ENCODE measurements at places on chromosomes 2 and 18.

DNA sequence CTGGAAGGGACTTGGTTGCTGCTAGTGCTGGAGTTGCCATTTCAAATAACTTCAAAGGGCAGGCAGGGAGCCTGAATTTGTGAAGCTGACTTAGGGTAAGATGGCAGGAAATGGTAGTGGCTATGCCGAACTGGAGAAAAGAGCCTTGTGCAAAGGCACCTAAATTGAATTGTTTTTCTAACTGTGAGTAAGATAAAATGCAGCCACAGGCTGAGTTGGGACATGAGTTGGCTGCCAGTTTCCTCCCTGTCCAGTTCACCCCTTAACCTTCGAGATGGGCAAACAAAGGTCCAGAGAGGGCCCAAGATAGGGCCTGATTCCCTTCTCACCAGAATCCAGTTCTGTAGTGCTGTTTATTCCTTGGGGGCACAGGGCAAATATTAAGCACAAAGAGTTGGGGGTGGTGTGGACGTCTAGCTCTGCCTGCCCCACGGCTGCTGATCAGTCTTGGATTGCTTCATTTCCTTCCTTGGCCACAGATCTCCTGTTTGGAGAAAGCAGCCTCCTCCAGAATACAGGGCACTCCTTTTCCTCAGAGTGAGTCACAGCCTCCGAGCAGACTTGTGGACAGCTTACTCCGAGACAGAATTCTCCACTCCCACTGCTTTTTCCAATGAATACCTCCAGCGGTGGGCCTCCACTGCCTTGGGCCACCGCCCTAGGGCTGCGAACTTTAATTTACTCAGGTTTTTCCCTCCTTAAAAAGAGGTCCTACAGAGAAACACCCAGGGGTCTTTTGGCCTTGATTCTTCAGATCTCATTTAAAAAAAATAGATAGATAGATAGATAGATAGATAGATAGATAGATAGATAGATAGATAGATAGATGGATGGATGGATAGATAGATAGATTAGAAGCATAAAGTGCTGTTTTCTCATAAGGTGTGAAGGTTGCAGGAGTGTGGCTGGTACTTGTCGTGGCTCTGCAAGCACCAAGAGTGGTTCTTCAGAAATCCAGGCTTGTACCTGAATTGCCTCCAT, 18.4 kb upstream of the SLC20A1 start:
- no peak for DNase-seq

GRCh38 chr2:18771212-18771611, 181.8 kb upstream of the NT5C1B start:
- no peak for DNase-seq

DNA sequence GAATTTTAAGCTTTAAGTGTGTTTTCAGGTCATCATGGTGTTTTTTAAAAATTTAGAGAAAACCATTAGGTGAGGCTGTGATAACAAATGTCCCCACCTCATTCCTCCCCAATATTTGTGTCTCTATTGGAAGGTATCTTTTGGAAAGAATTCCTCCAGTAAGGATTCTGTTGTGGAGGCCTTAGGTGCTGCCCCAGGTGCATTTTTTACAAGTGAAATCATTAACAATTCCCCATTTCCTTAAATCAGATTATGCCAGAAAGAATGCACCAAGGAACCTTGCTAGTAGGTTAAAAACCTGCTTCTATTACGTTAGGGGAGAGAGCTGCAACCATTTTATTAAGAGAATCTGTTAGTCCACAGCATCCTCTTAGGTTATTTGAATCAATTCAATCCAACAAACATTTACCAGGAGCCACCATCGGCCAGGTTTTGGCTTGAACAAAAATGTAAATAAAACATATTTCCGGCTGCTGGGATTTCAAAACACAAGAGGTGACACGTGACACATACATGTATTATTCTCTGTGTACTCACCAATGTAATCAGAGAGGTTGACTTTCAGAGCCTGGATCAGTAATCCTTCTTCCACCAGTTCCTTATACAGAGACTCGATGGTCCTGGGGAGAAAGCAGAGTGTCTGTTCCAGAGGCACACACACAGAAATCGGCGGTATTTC, 112.5 kb upstream of the ASB18 start:
- no peak for DNase-seq

- no peak for DNase-seq
Measured at GRCh38 chr2:144986691-144987090, 466.8 kb upstream of the ZEB2 start.

GRCh38 chr18:32907311-32907585, 134.4 kb upstream of the KLHL14 start:
- no peak for DNase-seq

- DNase-seq, result no peak
Measured at GRCh38 chr2:47389692-47390091, 13.3 kb upstream of the MSH2 start.

DNA sequence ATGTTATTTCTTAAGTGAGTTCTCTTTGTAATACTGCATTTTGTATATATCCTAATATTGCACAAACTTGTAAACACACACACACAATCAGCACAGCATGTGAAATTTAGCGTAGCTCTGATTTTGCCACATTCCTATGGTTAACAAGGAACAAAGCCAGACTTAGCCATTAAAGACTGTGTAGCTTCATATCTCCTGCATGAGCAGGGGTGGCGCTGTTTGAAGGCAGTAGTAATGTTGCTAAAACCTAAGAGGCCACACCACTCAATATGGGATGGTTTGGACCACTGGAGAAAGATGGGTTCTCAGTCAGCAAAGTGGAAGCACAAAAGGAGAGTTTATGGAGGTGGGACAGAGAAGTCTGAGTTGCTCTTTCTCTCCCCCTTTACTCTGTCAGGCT, 61.1 kb upstream of the RND3 start:
- DNase-seq, result no peak
